ENCODE measurements at places on chromosomes 2 and 18.

DNA sequence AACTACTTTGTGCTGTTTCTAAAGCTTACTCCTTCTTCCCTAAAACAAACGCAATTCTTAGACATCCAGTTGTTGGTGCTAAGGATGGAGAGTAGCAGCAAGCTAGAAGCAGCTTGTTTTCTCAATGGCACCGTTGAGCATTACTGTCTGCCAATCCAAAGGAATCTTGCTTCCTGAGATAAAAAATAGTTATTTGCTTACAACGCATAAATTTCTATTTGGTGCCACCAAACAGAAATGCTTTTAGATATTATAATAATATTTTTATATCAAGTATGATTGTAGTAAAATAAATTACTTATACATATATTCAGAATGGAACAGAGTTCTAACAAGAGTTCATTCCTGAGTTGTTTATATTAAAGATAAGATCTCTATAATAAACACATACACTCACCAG lies 434.7 kb downstream of the CPS1 start:
- DNase-seq, result no peak

- DNase-seq, result no peak
Measured at GRCh38 chr2:58502931-58503330, 261.8 kb upstream of the FANCL start.

DNA sequence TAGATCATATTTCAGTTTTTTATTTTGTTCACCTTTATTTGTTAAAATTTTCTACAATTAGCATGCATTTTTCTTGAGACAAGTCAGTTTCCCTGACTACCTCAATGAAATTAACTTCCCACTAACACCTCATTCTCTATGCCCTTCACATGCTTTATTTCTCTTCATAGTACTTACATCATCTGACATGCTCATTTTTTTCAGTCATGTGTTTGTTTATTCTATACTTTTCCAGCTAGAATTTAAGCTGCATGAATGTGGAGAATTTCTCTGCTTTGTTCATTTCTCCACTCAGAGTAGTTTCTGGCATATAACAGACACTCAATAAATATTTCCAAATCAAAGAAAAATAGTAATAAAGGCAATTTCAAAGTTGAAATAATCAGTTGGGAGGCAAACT lies 78.9 kb upstream of the SCN7A start:
- no peak for DNase-seq

DNA sequence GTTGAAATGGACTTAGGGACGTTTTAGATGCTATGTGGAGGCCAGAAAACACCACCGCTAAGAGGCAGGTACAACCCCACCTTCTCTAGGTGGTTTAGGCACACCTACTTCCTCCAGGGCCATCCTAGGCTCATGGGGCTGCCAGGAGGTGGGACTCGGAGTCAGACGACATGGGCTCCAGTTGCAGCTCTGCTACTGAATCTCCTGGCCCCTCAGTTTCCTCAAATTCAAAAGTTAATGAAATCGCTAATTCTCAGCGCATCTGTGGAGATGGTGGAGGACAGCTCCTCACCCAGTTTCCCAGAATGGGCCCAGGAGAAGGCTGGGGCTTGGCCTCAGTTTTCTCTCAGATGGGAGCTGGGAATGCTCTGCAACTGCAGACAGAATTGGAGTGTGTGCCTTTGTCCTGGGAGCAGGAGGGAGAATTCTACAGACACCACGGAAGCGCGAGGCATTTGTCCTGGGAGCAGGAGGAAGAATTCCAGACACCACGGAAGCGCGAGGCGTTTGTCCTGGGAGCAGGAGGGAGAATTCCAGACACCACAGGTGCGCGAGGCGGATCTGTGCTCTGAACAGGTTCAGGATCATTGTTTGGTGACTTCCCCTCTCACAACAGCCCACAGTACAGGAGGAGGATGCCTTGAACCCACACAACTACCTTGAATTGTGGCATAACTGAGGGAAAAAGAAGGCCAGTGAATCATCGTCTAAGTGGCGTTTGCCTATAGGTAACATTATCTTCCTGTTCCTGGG lies 103.7 kb upstream of the PXDN start:
- no peak for DNase-seq

DNA sequence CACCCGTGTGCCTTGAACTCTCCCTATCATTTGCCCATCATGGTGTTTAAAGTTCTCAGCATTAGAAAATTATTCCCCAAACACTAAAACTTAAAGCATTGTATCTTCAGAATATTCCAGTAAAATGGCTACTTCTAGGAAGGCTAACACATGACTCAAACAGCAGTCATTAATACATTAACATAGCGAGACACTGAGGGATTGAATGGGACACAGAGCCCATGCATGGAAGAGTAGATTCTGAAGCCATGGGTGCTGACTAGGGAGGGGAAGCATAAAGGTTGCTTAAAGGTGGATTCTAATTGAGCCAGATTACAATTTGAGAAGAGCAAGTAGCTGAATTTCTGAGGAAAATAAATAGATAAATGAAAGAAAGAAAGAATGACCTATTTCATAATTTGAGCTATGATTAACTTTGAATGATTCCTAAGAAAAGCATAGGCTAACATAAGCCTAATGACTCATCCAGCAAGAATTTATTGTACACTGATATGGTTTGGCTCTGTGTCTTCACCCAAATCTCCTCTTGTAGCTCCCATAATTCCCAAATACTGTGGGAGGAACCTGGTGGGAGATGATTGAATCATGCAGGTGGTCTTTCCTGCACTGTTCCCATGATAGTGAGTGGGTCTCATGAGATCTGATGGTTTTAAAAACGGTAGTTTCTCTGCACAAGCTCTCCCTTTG lies 79.8 kb upstream of the PIK3C3 start:
- DNase-seq, result no peak

GRCh38 chr18:79720359-79720733 lies 40.7 kb downstream of the CTDP1 start:
- DNase-seq, result no peak

- DNase-seq, result no peak
Measured at GRCh38 chr2:65518751-65519150, 86.4 kb upstream of the SPRED2 start.

GRCh38 chr2:24049485-24050021 lies at the start of gene FKBP1B:
Gene FKBP1B (plus strand): TSS chr2:24049741. CDS start chr2:24049850, 109 bp downstream.
- DNase-seq, result peak; percentile 11

GRCh38 chr2:196336207-196336606 lies 164.8 kb upstream of the STK17B start:
- no peak for DNase-seq

- no peak for DNase-seq
Measured at GRCh38 chr2:222938327-222938726, 77.5 kb downstream of the ACSL3 start.

GRCh38 chr18:5287854-5288253 lies 7.7 kb downstream of the ZBTB14 start:
- DNase-seq, result no peak

DNA sequence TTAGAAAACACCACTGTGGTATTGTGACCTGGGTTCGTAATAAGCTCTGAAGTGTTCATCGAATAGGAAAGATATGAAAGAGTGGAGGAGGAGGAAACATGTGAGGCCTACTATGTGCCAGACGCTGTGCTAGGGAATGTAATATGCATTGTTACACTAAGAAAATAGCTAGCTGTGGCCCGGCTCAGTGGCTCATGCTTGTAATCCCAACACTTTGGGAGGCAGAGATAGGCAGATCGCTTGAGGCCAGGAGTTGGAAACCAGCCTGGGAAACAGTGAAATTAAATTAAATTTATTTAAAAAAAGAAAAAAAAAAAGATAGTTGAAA lies 49.2 kb upstream of the ZNF397 start:
- DNase-seq, result no peak

- no peak for DNase-seq
Measured at GRCh38 chr2:26898480-26899078, 50.6 kb downstream of the DPYSL5 start.

GRCh38 chr18:59878644-59879043 lies 21.2 kb upstream of the PMAIP1 start:
- DNase-seq, result no peak

DNA sequence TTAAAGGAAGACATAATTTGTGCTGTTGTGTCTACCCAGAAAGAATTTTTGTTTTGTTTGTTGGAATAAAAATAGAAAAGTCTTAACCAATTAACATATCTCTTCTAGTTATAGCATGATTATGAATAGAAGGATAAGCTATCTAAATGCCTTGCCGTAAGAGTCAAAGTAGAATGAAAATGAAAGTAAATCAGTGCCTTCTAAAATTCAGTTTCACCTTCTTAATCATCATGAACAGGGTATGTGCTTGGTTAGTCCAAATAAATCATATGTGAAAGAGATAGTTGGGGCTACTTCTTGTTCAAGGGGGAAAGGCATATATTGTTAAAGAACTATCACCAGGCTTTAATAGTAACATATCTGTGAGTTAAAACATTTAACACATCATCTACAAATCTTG lies 91.5 kb downstream of the GULP1 start:
- no peak for DNase-seq

- DNase-seq, result no peak
Measured at GRCh38 chr18:75107196-75107930, 101.6 kb downstream of the PTGR3 start.

DNA sequence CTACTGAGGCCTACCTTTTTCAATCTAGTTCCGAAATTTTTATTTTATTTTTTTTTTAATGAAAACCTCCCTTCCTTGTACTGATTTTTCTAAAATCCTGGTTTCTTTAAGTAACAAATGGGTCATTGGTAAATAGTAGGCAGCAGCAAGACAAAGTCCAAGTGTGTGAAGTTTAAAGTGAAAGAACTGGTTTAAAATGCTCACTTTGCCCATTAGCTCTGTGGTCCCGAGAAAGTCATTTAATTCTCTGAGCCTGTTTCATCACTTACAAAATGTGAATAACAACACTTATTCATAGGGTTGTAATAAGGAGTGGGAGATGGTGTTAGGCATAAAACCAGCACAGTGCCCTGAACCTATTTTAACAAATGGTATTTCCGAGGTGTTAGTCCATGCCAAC lies 426.2 kb downstream of the ERBB4 start:
- no peak for DNase-seq

GRCh38 chr2:142308744-142309143 lies 177.9 kb upstream of the LRP1B start:
- DNase-seq, result no peak

DNA sequence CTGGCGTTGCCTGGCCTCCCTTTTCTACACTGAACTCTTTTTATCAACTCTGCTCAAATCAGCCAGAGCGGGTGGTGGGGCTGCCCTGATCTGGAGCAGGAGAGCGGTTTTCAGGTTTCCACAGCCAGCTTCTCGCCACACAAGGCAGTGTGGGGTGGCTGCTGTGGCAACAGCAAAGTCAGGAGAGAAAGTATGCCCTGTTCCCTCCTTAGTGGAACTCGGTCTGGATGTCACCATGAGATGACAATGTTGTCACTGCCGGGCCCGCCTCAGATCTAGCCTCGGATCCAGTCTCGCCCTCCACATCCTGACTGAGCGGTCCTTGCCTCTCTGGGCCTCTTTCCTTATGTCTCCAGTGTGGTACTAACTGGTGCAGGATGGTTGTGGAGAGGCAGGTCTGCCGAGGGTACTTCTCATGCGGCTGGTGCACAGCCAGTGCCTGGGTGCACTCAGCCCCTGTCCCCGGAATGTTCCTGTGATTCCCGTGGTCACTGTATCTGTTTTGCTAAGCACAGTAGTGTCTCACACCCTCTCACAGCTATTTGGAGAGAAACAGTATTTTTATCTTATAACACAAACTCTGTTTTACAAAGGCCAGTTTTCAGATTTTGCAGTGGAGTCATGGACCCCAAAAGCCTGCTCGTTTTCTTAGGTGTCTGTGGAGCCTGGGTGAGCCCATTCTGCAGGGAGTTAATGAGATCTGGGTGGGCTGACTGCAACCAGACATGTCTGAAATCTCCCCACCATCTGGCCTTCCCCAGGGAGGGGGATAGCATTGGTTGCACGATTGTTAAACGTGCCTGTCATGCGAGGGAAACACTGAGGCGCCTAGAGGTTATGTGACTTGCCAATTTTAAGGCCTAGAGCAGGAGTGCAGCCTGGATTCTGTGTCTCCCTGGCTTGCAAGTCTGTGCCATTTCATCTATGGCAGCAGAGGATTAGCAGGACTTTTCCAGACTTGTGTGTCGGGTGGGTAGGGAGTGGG lies 261.1 kb upstream of the AGAP1 start:
- DNase-seq, result no peak

Data from T1000 (cell line).